Pancreas (tissue), 10 donors: ENCODE measurements at places on chromosomes 7 and 10. TPM values are rescaled to one million over a fixed set of nuclear protein-coding genes. Genes with fewer than 3 reads are reported as not detected.
A peak's percentile ranks its signal among the peaks of the same experiment; 100 is the strongest.

Gene GFRA1
- 0.70 TPM for polyA plus RNA-seq

DNA sequence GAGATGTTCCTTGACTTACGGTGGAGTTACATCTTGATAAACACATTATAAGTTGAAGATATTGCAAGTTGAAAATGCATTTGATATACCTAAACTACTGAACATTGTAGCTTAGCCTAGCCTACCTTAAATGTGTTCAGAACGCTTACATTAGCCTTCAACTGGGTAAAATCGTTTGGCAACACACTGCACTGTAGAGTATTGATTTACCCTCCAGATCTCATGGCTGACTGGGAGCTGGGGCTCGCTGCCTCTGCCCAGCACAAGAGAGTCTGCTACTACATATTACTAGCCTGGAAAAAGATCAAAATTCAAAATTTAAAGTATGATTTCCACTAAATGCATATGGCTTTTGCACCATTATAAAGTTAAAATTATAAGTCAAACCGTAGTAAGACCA, 7.5 kb upstream of the AGR3 start:
- no peak for DNase-seq
- H3K36me3 ChIP-seq, result no peaks in the 10 kb centered on the region
- no peak overlapping the region for H3K4me3 ChIP-seq
- H3K27me3 ChIP-seq, result no peaks in the 10 kb centered on the region
- no peak overlapping the region for H3K27ac ChIP-seq

Gene GCK
- 6.9 TPM for polyA plus RNA-seq

DNA sequence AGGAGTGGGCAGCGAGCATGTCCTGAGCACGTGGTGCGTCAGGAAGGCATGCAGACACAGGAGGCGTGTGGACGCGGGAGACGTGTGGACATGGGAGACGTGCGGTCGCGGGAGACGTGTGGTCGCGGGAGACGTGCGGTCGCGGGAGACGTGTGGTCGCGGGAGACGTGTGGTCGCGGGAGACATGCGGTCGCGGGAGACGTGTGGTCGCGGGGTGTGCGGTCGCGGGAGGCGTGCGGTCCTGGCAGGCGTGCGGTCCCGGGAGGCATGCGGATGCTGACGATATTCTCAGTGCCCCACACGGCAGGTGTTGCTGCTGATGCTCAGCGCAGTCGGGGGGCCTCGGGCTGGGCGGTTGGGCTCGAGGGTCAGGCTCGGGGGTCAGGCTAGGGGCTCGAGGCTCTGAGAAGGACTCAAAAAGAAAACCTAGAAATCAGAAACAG, 94.2 kb downstream of the NKX6-2 start:
- no peaks in the 10 kb centered on the region for H3K36me3 ChIP-seq
- H3K4me3 ChIP-seq, result no peak overlapping the region
- no peaks in the 10 kb centered on the region for H3K4me1 ChIP-seq
- H3K27me3 ChIP-seq, result no peaks in the 10 kb centered on the region
- peak; percentile 41 for DNase-seq
- H3K27ac ChIP-seq, result no peak overlapping the region

Gene SLC26A5
- polyA plus RNA-seq, result not detected

- no peak overlapping the region for H3K27ac ChIP-seq
- no peaks in the 10 kb centered on the region for H3K27me3 ChIP-seq
- H3K4me3 ChIP-seq, result no peak overlapping the region
- DNase-seq, result no peak
- no peaks in the 10 kb centered on the region for H3K36me3 ChIP-seq
Observed at GRCh38 chr7:83970081-83970480, 224.5 kb downstream of the SEMA3A start.

GRCh38 chr10:73094986-73095480, 1.6 kb downstream of the P4HA1 start:
- H3K27me3 ChIP-seq, result no peaks in the 10 kb centered on the region
- H3K27ac ChIP-seq, result peak overlapping the region; percentile 99
- H3K36me3 ChIP-seq, result no peaks in the 10 kb centered on the region
- DNase-seq, result no peak
- H3K4me1 ChIP-seq, result peaks cover 22% of the 10 kb centered on the region
- peak overlapping the region; percentile 62 for H3K4me3 ChIP-seq

Gene BUD31
- 71.7 TPM for polyA plus RNA-seq

Gene RSPH10B2
- polyA plus RNA-seq, result not detected

Gene MLXIPL
- polyA plus RNA-seq, result 146 TPM

Gene NT5C3A
- 25.1 TPM for polyA plus RNA-seq

Gene SIRT1
- 4.8 TPM for polyA plus RNA-seq

DNA sequence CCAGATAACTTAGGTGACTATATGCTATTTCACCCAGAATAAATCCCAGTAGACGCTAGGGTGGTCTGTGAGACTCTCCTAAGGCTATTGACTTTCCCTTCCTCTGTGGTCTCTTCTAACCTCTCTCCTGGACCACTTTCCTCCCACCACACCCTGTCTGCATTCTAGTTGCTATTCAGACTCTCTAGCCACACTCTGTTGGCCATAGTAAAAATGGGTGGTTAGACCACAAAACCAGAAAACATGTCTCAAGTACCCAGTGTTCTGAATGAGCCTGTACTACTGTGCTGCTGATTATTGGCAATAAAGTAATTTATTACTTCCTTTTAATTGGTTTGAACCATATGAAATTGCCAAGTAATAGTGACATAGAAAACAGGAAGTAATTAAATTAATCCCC, 240.8 kb downstream of the KIF20B start:
- no peaks in the 10 kb centered on the region for H3K36me3 ChIP-seq
- no peak overlapping the region for H3K27ac ChIP-seq
- no peaks in the 10 kb centered on the region for H3K27me3 ChIP-seq
- no peak for DNase-seq
- no peaks in the 10 kb centered on the region for H3K4me1 ChIP-seq

Gene CASP7
- 9.4 TPM for polyA plus RNA-seq

Gene SFTPA1
- 0.87 TPM for polyA plus RNA-seq

Gene GRID1
- 0.15 TPM for polyA plus RNA-seq

Gene ZNF467
- 15.3 TPM for polyA plus RNA-seq

Gene HYAL4
- polyA plus RNA-seq, result not detected

Gene LCOR
- 4.5 TPM for polyA plus RNA-seq

- no peak within 1 kb of the TSS for H3K27ac ChIP-seq
- peak within 1 kb of the TSS; percentile 24 for H3K4me3 ChIP-seq
- no peaks in the 10 kb centered on the region for H3K36me3 ChIP-seq
- no peaks in the 10 kb centered on the region for H3K27me3 ChIP-seq
- no peaks in the 10 kb centered on the region for H3K4me1 ChIP-seq
- DNase-seq, result peak; percentile 50
Observed at GRCh38 chr10:132065491-132066105, at the start of gene JAKMIP3. TSS of gene JAKMIP3 (plus strand) at chr10:132065946. CDS start at chr10:132104809, 38,863 bp downstream.

- H3K4me3 ChIP-seq, result no peak overlapping the region
- H3K36me3 ChIP-seq, result no peaks in the 10 kb centered on the region
- H3K4me1 ChIP-seq, result no peaks in the 10 kb centered on the region
- H3K27ac ChIP-seq, result no peak overlapping the region
Observed at GRCh38 chr10:31072451-31072850, 40.8 kb upstream of the ZNF438 start.

DNA sequence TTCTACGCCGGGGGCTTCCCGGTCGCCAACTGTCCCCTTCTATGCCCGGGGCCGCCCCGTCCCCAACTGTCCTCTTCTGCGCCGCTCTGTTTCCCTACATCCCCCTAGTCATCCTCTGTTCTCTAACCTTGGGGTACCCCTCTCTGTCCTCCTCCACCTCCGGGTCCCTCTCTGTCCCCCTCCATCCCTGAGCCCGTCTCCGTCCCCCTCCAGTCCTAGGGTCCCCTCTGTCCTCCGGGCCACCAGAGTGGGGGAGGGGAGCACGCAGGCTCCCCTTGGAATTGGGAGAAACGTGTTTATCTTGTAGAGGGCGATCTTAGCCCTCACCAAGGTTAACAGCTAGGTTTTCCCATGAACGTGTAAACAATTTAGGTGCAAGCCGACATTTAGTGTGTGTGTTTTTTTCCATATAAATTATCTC, 852 bp upstream of the KLF6 start:
- no peaks in the 10 kb centered on the region for H3K4me1 ChIP-seq
- DNase-seq, result peak; percentile 65
- peak overlapping the region; percentile 91 for H3K4me3 ChIP-seq
- H3K27me3 ChIP-seq, result no peaks in the 10 kb centered on the region
- H3K36me3 ChIP-seq, result no peaks in the 10 kb centered on the region
- H3K27ac ChIP-seq, result peak overlapping the region; percentile 100

- H3K4me3 ChIP-seq, result no peak overlapping the region
- H3K27ac ChIP-seq, result no peak overlapping the region
- DNase-seq, result no peak
- no peaks in the 10 kb centered on the region for H3K27me3 ChIP-seq
- H3K36me3 ChIP-seq, result no peaks in the 10 kb centered on the region
Observed at GRCh38 chr10:62079885-62080559, 178.5 kb downstream of the ARID5B start.

Gene CREM
- polyA plus RNA-seq, result 14.9 TPM

Gene HOXA5
- 1.2 TPM for polyA plus RNA-seq

DNA sequence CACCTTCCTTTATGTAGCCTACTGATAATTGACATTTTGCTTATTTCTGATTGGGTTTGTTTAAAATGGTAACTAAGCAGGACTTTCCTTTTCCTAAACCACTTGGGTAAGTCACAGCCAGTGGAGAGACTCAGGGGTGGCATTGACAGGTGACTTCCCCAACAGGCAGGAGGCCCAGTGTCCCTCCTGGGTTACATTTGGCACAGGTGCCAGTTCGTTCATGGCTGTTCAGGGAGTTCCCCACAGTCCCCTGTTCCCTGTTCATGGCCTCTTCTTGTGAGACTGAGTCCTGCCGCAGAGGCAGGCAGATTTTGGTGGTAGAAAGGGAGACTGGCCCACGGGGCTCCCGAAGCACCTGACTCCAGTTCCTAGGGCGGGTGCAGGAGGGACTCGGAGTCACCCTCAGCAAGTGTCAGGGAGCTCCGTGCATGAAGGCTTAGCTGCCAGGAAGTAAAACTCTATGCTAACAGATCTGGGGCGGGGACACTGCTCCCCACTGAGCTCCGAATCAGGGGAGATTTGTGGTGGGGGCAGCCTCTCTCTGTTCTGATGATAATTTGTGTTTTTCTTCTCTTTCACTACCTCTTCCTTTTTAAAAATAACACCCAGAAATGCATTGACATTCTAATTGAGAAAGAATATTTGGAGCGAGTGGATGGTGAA, 84.1 kb downstream of the EZH2 start:
- no peaks in the 10 kb centered on the region for H3K4me1 ChIP-seq
- DNase-seq, result no peak
- H3K27ac ChIP-seq, result no peak overlapping the region
- H3K27me3 ChIP-seq, result no peaks in the 10 kb centered on the region

GRCh38 chr7:930975-931758, 23.3 kb downstream of the ADAP1 start:
- no peaks in the 10 kb centered on the region for H3K36me3 ChIP-seq
- DNase-seq, result peak; percentile 22
- H3K27ac ChIP-seq, result no peak overlapping the region
- H3K4me1 ChIP-seq, result no peaks in the 10 kb centered on the region

GRCh38 chr7:141920281-141920680, 4.1 kb downstream of the OR9A4 start:
- DNase-seq, result no peak
- no peak overlapping the region for H3K27ac ChIP-seq
- no peaks in the 10 kb centered on the region for H3K36me3 ChIP-seq
- H3K4me1 ChIP-seq, result no peaks in the 10 kb centered on the region

Gene ERVW-1
- polyA plus RNA-seq, result not detected

Gene PLCE1
- polyA plus RNA-seq, result 1.8 TPM

DNA sequence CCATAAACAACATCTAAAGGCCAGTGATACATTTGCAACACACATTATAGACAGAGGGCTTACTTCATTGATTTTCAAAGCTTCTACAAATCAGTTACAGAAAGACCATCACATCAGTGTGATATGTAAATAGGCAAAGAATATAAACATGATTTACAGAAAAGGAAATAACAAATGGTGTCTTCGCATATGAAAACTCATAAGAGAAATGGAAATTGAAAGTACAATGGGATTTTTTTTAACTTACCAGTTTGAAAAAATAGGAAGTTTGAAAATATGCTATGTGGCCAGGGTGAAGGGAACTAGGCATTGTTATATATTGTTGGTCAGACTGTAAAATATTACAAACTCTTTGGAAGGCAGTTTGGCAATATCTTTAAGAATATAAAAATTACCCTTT, 27.3 kb downstream of the SEC23IP start:
- no peak overlapping the region for H3K4me3 ChIP-seq
- no peaks in the 10 kb centered on the region for H3K36me3 ChIP-seq
- H3K27me3 ChIP-seq, result no peaks in the 10 kb centered on the region
- H3K4me1 ChIP-seq, result no peaks in the 10 kb centered on the region
- DNase-seq, result no peak
- no peak overlapping the region for H3K27ac ChIP-seq

Gene OR6B1
- polyA plus RNA-seq, result not detected

Gene CALML3
- 0.08 TPM for polyA plus RNA-seq
